Brain microvascular endothelial cell (primary cell): ENCODE measurements at places on chromosomes 1 and 21.

DNA sequence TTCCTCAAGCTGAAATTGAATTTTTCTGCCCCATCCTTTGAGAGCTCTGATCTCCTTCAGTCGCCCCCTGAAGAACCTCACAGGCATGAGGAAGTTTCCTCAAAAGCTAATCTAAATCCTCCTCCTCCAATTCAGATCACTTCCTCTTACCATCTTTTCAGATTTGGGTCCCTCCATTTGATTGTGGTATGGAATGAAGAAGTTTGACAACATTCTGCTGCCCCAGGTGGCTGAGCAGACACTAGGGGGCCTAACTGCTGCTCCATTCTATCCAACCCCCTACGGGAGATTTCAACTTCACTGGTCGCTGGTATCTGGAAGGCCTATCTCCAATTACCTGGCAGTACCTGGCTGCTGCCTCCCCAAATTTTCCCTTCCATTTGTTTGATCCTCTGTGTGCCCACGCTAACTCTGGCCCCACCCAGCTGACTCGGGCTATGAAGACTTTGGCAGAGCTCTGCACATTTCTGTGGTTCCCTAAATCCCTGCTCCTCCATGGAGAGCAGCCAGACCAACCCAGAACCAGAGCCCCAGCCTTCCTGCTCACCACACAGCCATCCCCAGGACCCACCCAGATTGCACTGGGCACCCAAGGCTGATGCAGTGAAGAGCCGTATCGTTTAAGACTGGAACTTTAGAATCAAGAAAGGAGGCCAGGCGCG lies 7.8 kb downstream of the IRF6 start:
- no peak for DNase-seq

DNA sequence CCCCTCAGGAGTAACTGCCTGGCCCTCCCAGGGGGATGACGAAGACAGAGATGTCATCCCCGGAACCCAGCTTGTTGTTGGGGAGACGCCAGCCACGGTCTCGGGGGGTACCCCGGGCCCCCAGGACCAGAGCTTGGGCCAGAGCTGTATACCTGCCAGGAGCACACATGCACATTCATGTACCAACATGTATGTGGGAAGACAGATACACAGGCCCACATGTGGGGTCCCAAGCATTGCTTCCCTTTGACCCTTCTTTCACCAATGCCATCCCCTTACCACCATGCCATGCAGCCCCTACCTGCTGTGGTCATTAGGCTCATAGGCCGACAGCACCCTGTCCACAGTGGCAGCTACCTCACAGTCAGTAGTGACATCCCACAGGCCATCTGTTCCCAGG lies 3.2 kb upstream of the RHOC start:
- DNase-seq = no peak

- no peak for DNase-seq
These were observed 25.4 kb upstream of the SLC16A1 start for GRCh38 chr1:112981426-112981825.

GRCh38 chr1:209395169-209395568 lies 188.3 kb upstream of the CAMK1G start:
- DNase-seq = no peak

DNA sequence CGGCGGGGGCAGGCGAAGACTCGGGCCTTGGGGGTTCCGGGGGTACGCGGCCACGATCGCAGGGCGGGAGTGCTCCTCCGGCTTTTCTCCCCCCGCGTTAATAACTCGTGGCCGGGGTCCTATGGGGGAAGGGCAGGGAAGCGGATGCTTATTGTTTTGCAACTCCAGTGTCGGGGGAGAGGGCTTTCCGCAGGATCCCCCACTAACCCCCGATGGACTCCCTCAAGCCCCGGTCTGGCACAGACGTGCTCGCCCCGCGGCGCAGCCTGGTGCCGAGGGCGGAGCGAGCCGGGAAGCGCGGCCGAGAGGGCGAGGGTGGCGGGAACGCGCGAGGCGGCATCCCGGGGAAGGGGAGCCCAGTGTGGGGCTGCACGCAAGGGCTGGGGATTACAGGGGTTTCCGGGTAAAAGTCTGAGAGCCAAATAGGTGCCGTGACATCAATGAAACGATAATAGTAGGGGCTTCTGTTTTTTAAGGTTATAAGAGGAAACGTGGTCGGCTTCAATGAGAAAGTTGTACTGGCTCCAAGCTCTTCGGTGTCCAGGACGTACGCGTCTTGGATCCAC lies 772 bp downstream of the UCK2 start:
- peak; percentile 10 for DNase-seq

DNA sequence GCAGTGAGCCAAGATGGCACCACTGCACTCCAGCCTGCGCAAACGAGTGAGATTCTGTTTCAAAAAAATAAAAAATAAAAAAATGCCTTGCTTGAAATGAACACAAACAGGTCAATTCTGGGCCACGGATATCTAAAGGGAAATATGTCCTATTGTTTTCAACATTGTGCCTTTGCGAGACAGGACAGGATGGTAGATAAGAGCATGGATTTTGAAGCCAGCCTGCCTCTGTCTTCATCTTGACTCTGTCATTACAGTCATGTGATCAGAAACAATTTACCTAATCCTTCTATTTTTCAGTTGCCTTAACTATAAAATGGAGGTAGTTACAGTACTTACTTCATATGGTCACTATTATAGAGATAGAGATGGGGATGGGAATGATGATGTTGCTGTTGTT lies 56.7 kb upstream of the ZSWIM5 start:
- DNase-seq = no peak

GRCh38 chr1:20148571-20149500 lies 9.7 kb downstream of the PLA2G2F start:
- no peak for DNase-seq

DNA sequence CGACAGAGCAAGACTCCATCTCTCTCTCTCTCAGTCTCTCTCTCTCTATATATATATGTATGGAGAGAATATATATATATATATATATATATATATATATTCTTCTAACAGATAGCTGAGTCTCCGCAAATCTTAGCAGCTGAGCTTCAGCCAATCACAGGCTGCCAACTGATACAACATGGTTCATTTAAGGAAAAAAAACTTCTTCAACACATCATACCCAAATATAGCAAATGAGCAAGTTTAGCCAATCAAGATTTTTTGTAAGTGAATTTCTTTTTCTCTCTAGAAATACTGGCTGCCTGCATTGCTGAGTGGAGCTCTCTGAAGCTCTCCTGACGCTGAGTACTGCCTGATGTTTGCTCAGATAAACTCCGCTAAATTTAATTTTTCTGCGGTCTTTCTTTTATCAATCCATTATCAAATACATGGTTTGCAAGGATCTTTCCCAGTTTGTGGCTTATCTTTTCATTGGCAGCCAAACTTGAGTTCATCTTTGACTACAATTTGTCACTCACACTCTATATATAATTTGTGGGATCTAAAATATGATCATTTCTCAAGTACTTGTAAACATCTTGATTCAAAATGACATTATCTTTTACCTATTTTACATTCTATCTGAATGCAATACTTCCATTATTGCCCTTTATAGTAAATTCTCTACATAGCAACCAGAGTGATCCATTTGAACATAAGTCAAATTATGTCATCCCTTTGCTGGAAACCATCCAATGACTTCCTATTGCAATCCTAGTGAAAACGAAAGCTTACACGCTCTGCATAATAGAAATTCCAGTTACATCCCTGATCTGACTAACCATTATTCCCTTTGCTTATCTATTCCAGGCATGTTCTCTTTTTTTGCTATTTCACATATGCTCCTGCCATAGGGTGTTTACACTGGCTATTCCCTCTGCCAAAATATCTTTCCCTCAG lies 2131.7 kb downstream of the MRPL39 start:
- no peak for DNase-seq

DNA sequence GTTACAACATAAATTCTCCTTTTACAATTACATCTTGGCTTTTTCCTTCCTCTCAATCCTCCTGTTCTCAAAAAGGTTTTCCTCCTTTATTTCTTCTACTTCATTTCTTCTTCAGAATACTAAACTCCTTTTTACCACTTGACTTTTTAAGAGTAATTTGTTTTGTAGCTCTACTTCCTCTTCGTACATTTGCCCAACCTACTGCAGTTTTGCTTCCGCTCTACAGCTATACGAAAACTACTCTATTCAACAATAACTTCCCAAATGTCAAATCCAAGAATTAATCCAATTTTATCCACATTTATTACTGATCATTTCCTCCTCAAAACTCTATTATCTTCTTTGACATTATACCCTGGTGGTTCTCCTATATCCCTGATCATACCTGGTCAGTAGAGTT lies 3.4 kb downstream of the GDAP2 start:
- no peak for DNase-seq

DNA sequence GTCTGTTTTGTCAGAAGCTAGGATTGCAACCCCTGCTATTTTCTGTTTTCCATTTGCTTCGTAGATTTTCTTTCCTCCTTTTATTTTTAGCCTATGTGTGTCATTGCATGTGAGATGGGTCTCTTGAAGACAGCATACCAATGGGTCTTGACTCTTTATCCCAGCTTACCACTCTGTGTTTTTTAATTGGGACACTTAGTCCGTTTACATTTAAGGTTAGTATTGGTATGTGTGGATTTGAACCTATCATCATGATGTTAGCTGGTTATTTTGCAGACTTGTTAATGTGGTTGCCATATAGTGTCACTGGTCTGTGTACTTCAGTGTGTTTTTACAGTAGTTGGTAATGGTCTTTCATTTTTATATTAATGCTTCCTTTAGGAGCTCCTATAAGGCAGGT lies 141.5 kb downstream of the DNAH14 start:
- no peak for DNase-seq

GRCh38 chr1:241470908-241471590 lies 48.5 kb downstream of the FH start:
- DNase-seq = no peak

- DNase-seq = no peak
These were observed 74.1 kb upstream of the CNTN2 start for GRCh38 chr1:204968951-204969350.

GRCh38 chr1:84665703-84666317 lies 24.5 kb downstream of the SSX2IP start:
- DNase-seq = no peak

GRCh38 chr1:45531873-45532272 lies 10.2 kb upstream of the PRDX1 start:
- DNase-seq = no peak

DNA sequence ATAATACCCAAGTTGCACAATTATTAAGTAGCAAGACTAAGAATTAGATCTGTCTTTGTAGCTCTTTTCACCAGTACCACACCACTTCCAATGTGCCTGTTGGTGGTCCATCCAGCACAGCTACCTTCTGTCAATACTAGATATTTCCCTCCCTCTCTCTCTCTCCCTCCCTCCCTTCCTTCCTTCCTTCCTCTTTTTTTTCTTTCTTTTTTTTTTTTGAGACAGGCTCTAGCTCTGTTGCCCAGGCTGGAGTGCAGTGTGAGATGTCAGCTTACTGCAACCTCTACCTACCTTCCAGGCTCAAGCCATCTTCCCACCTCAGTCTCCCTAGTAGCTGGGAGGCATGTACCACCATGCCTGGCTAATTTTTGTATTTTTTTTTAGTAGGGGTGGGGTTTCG lies 21.1 kb downstream of the KPNA6 start:
- DNase-seq = no peak

DNA sequence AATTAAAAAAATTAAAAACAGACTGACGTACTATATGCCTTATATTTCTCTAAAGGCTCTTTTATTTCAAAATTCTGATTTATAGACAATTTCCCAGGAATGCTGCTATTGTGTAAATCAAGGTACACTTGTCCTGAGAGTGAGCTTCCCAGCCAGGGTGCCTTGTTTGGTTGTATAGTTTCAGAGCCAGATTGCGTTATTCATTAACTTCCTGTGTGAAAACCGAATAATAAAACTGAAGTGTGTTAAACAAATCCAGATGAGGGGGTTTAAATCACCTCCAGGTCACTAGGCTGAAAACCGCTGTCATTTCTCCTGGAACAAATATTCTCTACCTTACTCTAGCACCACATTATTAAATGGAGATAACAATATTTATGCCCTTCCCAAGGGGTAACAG lies 68.7 kb downstream of the LMX1A start:
- DNase-seq = no peak

- DNase-seq = no peak
These were observed 27.2 kb upstream of the TMCO1 start for GRCh38 chr1:165795894-165796293.

DNA sequence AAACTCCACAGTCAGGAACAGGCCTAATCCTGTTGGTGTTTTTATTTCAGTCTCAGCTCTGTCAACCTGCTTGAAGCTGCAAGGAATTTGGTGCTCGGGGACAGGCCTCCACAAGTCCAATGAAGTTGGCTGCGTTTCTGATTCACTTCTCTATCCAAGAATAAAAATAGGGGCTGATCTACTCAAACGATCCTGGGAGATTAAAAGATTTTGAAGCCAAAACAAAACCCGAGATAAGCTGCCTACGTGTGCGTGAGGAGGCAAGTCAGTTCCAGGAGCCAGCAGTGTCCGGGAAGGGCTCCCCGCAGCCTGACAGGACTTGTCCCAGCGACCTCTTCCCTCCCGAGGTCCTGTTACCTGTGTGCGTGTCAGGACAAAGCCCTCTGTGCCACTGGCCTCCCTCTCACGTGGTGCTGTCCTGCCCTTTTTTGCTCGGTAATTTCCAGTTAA lies 98.0 kb downstream of the ETS2 start:
- no peak for DNase-seq

- DNase-seq = no peak
These were observed 67.5 kb upstream of the GFI1 start for GRCh38 chr1:92554216-92554615.

GRCh38 chr1:28196330-28196729 lies 19.8 kb upstream of the PTAFR start:
- no peak for DNase-seq

DNA sequence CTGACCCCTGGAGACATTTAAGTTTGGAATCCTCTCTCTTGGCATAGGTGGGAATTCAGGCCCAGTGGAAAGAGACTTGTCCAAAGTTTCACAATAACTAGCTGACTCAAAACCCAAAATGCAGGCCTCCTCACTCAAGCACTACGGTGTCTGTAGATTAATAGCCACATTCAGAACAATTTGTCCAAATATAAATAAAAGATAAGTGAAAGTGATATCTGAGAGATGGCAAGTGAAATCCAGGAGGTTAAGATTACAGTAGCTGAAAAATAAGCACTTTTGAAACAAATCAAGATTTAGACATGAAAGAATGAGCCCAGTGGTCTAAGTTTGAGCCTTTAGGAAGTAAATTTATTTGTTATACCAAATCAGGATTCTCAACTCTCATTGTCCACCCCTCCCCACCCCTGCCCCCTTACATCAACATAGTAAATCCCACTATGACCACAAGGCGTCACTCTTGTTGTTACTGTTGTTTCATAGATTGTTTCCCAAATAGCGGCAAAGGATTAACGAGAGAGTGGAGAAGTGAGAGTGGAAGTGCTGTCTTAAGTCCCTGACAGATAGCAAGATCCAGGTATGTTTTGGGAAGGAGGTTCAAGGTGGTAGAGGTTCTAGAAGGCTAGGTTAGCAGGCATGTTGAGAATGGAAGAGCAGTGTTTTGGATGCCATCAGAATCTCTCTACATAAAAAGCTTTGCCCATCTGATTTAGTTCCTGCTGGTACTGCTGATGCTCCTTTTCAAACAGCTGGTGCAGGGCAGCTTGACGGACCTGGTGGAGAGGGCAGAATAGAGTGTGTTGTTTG lies 7.1 kb upstream of the TPM3 start:
- peak; percentile 65 for DNase-seq

- DNase-seq = no peak
These were observed 627 bp downstream of the ADARB1 start for GRCh38 chr21:45074818-45075595.
